ENCODE measurements at places on chromosomes 7 and 10.

- no peak for DNase-seq
Observed at GRCh38 chr10:132876131-132876860, 66.1 kb downstream of the CFAP46 start.

- DNase-seq: no peak
Observed at GRCh38 chr7:114107522-114107921, 188.7 kb upstream of the PPP1R3A start.

DNA sequence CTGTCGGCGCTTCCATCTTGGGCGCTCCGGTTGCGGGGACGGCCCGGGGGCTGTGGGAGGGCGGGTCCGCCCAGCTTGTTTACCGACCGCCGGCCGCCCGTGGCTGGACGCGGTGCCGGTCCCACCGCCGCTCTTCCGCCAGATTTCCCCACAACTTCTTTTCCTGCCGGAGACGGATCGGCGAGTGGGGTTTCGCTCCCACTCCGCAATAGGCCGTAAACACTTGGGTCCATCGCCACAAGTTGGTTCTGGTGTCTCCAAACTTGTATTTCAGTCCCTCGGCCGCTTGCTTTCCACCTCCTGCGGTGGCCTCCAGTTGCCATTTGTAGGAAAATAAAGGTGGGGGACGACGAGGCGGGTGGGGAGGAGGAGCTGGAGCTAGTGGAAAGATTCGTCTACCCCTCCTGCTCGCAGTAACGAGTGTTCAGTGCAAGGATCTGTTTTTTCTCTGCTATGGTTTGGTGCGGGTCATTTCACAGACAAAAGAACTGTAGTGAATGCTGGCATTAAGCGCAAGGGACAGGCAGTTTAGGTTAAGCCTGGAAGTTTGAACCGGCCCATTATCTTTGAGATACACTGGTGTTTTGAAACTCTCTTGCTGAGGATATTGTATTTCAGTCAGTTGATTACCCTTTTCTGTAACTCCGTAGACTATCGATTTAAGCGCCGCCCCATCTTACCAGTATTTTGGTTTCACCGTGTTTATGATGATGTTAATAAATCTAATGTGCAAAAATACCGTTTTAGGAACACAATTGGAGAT lies 24.3 kb upstream of the ZRANB1 start:
- peak; percentile 4 for DNase-seq

DNA sequence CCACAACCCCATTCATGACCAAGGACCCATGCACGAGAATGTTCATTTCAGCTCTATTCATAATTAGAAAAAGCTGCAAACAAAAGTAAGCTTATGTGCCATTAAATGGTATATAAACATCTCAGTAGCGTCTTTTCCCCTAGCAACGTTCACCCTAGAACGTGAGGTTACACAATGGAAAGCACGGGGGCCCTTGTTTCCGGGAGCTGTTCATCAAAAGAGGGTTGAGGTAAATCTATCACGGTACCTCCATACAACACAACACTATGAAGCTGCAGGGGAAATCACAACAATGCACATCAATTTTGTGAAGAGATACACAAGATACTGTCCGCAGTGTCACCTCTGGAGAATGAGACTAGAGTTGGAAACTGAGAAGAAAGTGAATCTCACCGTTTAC lies 80.9 kb upstream of the DDC start:
- DNase-seq: no peak

DNA sequence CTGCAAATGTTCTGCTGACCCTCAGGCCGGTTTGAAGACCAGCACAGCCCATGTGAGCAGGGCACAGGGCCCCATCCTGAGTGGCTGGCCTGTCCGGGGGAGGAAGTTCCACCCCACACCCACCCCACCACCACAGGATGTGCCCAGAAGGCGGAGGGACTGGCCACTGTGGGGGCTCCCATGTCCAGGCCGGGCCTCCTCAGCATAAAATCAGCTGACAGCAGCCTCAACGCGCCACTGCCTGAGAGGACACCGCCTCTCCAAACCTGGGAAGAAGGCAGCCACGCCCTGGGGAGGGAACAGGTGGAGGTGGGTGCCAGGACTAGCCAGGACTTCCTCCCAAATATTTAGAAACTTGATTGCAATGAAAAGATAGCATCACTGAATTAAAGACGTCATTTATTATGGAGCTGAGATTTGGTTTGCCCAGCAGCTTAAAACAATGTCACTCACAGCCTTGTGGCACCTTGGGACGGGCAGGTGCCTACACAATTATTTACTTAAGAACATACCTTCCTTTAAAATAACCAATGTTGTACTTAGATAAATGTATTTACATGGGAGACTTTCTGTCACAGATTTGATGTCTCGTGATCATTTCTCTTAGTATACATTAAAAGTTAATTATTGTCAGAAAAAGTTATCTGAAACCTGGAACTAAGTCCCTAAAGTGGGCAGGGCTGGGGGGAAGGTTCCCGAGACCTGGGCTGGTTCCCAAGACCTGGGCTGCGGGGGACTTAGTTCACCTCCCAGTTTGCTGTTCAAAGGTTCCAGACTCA lies 27.3 kb upstream of the FAM20C start:
- no peak for DNase-seq

DNA sequence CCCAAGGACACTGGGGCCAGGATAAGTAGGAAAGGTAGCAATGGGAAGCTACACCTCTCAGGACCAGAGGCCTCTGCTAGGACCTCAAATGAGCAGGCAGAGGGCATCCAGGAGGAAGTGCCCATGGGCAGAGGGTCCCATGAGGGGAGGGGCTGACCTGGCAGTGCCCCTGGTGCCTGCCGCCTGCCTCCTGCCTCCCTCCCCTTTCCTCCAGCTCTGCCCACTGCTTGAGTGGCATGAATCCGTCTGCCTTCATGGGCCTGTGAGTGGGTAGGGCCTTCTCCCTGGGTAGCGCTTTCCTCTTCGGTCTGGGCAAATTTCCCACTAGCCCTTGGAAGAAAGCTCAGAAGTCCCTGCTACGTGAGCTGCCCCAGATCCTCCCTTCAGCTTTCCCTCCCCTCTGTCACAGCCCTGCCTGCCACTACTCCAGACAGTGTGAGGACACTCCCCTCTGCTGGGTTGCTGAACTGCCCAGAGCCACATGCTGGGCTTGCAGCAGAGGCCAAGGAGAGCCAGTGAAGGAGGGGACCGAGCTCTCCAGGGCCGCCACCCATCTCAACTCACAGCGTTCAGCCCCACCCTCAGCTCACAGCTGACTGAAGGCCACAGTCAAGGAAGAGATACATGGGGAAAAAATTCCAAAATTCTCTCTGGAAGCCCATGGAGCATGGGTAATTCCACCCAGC lies 141.4 kb downstream of the ARHGAP22 start:
- no peak for DNase-seq

DNA sequence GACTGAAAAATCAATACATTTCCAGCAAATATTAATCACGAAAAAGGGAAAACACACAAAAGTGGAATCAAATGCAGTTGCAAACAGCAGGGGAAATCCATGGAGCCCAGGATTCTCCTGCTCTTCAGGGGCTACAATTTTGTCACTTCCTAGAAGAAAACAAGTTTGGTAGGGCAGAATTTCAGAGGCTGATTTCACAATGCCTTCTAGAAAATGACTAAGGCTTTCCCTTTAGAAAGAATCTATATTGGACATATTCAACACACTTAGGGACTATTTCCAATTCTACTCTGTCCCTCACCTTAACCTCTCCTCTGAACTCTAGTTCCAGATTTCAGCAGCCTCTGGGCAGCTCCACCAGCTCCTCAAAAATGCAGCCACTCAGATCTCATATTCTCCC lies 111.3 kb downstream of the HECTD2 start:
- DNase-seq: no peak

DNA sequence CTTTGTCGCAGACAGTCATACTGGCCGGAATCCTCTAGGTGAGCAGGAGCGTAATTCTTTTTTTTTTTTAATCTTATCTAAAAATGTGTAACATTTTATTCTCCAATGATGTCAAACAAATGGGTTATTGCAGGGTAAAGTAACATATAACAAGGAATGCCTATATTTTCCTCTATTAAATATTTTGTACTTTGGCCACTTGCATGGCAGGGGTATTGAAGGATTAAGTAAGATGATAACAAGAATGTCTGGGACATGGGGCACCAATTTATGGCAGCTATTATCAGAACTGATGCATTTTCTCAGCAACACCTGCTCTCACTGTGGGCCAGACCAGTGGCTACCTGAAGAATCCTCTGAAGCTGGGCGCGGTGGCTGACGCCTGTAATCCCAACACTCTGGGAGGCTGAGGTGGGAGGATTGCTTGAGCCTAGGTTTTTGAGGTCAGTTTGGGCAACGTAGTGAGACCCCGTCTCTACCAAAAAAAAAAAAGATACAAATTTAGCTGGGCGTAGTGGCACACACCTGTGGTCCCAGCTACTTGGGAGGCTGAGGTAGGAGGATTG lies 24.0 kb upstream of the SNX10 start:
- no peak for DNase-seq

- DNase-seq: no peak
Observed at GRCh38 chr7:132160611-132161532, 415.4 kb downstream of the PLXNA4 start.

DNA sequence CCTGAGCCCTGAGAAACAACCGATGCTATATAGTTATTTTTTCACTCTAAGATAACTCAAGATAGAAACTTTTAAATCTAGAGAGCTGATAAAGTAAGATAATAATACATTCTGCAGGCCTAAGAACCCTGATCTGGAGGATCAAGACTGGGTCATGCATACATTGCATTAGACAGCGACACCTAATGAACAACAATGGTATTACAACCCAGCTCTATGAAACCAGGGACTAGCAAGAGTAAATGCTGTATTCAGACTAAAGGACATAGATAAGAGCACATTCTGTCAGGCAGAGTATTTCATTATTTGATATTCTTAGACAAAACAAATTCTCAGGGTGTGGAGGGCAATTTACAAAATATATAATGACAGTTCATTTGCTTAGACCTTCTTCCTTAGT lies 148.6 kb downstream of the GRK5 start:
- DNase-seq: no peak

- no peak for DNase-seq
Observed at GRCh38 chr10:96413151-96413787, 54.5 kb upstream of the OPALIN start.

DNA sequence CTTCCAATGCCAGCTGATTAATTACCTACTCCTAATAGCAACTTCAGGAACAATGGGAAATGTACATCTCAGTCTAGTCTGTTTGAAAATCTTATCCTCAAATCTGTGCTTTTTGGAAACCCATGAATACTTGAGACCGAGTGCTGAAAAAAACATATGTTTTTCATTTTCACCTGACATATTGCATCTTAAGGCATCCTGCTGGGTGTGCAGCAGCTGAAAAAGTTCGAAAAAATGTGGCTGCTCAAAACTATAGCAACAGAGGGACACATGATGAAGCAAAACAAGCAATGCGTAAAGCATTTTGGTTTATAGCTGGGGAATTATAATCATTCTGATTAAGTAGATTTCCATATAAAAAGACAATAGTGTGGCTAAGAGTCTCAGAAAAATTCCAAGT lies 218.0 kb downstream of the CREB5 start:
- DNase-seq: no peak

DNA sequence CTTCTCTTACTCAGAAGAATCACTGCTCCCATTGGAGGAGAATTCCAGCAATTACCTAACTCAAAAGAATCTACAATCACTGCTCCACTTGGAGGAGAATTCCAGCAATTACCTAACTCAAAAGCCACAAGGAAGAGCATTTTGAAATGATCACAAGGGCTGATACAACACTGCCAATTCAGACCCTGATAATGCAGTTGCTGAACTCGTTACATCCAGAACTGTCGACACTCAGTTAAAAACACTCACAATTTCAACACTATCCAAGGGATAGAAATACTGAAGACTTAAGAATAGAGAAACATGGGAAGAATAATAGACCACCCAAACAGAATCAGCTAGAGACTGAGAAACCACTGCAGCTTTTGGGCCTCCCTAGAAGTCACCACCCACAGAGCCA lies 27.8 kb downstream of the AFAP1L2 start:
- no peak for DNase-seq

- DNase-seq: no peak
Observed at GRCh38 chr7:36775061-36775620, 50.8 kb upstream of the AOAH start.

DNA sequence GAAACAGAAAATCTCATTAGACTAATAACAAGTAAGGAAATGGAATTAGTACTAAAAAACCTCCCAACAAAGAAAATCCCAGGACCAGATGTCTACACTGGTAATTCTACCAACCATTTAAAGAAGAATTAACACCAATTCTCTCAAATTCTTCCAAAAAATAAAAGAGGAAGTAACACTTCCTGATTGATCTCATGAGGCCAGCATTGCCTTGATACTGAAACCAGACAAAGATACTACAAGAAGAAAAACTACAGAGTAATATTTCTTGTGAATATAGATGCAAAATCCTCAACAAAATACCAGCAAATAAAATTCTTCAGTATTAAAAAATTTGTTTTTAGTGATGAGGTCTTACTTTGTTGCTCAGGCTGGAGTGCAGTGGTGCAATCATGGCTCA lies 21.3 kb downstream of the GCK start:
- no peak for DNase-seq

GRCh38 chr7:43308913-43309705 lies 196.7 kb downstream of the HECW1 start:
- DNase-seq: no peak

DNA sequence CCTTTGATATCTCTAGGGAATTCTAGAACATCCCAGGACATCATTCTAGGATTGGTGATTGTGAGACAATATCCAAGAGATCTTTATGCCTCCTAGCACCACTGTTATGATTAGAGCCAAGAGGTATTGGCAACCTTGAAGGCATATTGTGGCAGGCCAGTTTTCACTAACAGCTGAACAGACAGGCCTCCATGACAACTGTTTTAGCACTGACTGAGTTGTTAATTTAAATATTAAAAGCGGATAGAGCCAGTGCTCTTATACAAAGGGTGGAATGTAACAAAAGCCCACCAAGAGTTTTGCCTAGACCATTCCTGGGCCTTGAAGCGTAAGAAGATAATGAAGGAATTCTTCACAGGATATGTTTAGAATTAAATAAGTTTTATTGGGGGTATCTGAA lies 131.9 kb downstream of the DGKB start:
- DNase-seq: no peak

DNA sequence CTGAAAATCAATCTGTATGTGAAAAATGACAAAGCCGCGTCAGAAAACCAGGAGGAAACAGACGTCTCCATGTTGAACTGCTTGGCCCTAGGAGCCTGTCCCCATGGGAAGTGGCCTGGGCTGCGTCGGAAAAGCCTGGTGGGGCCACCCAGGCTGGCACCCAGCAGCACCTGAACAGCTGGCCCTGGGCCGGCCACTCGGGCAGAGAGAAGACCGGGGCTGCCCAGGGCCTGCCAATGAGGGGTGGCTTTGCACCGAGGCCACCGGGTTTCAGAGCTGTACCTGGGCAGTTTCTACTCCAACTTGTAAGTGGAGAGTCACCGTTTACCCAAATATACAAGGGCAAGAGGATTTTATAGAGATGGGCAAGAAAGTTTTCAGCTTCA lies 1.1 kb upstream of the FUOM start:
- DNase-seq: no peak

Measured in stimulated activated CD8-positive, alpha-beta memory T cell treated with anti-CD3 and anti-CD28 coated beads, Interleukin-15, amount 100 ng/mL, for 48 hours (primary cell).